ENCODE measurements at places on chromosomes 7 and 10. TPM values are rescaled to one million over a fixed set of nuclear protein-coding genes. Genes with fewer than 3 reads are reported as not detected.

DNA sequence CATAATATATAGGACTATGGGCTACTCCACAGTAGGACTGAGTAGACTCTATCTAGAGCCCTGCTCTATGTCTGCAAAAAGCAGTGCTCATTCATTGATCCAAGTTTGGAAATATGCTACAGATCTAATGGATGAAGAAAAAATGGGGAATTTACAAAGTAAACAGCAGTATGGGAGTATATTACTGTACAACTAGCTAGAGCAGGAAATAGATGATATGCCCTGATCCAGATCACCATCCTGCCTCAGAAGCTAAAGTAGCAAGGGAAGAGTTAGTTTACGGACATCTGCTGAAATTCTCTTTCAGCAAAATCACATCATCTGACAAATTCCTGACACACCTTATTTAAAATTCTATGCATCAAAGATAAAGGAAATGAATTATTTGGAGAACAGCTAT, 168.2 kb upstream of the SEMA3A start:
- no peak for DNase-seq

DNA sequence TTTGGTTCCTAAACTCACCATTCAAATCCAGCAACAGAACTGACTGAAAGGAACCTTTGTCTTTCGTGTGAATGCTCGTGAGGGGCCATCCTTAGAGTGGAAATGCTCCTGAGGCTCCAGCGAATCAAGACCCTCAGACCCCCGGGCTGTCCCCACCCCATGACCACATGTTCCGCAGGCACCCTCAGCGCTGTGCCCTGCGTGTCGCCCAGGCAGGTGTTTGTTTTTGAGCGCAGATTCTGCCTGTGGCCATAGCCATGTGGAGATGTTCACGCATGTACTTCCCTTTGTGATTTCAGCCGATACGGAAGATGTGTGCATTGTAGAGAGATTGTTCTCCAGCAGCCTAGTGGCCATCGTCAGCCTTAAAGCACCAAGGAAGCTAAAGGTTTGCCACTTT, 24.2 kb downstream of the WIPI2 start:
- DNase-seq, result no peak

DNA sequence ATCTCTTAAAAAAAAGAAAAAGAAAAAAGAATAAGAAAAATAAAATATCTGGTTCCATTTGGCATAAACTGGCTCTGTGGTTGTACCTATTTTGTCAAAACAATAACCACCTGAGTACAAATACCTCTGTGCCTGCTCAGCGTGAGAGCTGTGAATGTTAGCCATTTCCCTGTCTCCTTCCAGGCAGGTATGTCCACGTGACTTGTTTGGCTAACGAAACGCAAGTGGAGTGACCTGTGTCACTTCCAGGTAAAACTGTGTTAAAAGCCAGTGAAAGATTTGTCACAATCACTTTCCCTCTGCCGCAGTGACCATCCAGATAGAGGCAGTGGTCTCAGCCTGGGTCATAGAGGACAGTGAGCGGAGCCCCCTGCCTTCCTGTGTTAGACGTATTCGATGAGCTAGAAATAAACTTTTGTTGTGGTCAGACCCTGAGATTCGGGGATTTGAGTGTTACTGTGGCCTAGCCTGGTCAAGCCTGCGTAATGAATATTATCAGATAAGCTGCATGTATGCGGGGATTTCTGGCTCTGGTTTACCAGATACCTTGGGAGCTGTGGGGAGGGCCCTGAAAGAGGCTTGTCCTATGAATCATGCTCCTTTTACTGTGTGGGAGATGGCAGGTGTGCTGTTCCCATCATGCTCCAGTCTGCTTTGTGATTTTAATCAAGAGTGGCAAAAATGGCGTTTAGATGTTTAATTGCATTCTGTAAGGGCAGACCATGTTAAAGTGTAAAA, 3.8 kb downstream of the PTER start:
- no peak for DNase-seq

DNA sequence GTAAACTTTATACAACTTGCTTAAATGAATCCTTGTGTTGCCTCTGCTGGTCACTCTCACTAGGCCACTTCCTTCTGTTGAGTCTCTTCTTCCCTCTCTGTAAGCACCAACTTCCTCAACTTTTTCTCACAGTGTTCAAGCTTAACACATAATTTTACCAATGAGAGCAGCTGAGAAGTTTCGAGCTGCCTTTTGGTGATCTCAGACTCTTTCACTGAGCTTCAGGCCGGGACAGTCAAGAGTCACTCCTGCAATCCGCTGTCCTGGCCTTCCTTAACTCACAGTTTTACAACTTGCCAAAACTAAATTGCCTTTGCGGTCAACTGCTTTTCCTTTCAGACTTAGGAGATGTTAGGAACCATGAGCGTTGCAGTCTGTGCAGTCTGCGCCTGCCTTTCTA, 47.4 kb downstream of the PRPF18 start:
- DNase-seq, result no peak

GRCh38 chr7:148543-148931, 43.8 kb upstream of the FAM20C start:
- DNase-seq, result no peak

- no peak for DNase-seq
These were observed 329.2 kb upstream of the LRGUK start for GRCh38 chr7:133797818-133798520.

DNA sequence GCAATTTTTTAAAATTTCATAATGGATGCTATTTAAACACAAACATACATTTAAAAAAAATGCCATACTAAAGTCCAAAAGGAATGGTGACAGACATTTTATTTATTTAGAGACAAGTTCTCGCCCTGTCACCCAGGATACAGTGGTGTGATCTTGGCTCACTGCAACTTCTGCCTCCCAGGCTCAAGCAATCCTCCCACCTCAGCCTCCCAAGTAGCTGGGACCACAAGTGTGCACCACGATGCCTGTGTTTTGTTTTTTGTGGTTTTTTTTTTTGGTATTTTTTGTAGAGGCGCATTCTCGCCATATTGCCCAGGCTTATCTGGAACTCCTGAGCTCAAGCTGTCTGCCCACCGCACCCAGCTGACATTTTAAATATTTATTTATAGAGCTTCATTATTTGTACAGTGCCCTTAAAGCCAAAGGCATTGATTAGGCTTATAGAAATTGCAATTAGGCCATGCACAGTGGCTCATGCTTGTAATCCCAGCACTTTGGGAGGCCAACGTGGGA, 703.5 kb downstream of the AUTS2 start:
- no peak for DNase-seq

DNA sequence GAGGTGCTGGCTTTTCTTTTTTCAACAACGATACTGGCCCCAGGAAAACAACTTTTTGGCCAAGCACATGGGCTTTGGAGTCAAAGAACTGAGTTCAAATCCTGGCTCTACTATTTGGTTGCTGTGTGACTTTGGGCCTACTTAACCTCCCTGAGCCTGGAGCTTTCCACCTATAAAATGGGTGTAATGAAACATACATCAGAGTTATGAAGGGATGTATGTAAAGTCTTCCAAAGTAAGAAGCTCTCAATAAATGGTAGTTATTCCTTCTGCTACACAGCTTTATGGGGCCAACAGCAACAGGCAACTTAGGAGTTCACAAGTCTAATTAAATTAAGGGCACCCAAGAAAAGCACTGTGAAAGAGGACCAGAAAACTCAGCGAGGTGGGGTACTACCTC, 33.0 kb downstream of the ZNF777 start:
- no peak for DNase-seq

DNA sequence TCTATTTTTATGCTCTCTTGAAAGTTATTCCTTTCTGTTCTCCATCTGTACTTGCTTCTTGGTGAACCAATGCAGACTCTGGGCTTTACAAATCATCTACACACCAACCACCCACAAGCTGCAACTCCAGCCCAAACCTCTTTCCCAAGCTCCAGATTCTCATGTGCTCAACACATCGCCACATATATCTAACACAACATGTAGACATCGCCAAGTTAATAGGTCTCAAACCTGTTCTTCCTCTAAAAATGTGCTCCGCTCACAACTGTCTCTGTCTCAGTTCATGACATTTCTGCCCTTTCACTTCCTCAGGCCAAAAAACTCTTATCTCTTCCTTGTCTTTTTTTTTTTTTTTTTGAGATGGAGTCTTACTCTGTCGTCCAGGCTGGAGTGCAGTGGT, 95.7 kb upstream of the EEPD1 start:
- DNase-seq, result no peak

DNA sequence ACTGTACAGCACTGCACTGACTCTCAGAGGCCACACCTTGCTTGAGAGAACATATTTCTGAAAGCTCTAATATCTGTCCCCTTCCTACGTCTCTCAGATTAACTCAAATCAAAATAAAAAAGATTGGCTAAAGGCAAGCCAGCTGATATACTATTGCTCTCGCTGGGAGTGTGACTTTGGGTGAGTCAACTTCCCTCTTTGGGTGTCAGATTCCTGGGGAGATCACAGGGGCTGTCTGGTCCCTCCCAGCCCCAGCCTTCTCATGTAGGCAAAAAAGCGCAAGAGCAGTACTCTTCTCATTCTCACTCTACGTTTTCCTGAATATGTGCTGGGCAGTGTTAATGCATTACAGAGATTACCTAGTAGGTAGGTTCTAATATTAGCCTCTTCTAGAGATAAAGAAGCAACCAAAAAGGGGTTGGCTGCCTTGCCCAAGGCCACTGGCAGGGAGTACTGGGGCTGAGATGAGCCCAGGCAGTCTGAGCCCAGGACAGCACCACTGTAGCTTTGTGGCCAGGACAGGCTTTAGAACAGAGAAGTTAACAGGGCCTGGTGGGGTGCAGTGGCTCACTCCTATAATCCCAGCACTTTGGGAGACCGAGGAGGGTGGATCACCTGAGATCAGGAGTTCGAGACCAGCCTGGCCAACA, 9.1 kb upstream of the DENND2A start:
- no peak for DNase-seq

- DNase-seq, result no peak
These were observed 153.2 kb upstream of the LYZL2 start for GRCh38 chr10:30782537-30783461.

- DNase-seq, result no peak
These were observed 7.7 kb downstream of the KCNMA1 start for GRCh38 chr10:77629775-77630506.

Gene AQP1
- total RNA-seq, result 0.87 TPM

Gene EBF3
- total RNA-seq, result 0.40 TPM

Gene GDF2
- 0.19 TPM for total RNA-seq

Gene ATG9B
- 1.8 TPM for total RNA-seq

All from neural progenitor cell (in vitro differentiated cells).